Fibroblast of skin of left biceps (primary cell): ENCODE measurements at places on chromosomes 11 and 22.

DNA sequence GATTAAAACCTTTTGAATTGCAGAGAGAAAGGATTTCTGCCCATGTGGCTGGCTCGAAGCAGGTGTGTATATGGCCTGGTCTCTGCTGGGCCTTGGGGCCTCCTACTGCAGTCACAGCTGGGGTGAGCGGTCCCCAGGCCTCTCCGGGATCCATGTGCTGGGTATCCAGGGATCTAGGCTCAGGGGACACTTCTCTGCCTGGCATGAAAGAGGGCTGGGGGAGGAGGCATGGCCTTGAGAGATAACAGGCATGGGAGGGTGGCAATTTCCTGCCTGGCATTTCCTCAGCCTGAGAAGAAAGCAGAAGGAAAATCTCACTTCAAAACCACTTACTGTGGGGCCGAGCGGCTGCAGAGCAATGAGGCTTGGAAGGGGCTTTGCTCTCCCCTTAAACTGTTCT is 20.3 kb upstream of the PARVG start:
- no peak for DNase-seq

DNA sequence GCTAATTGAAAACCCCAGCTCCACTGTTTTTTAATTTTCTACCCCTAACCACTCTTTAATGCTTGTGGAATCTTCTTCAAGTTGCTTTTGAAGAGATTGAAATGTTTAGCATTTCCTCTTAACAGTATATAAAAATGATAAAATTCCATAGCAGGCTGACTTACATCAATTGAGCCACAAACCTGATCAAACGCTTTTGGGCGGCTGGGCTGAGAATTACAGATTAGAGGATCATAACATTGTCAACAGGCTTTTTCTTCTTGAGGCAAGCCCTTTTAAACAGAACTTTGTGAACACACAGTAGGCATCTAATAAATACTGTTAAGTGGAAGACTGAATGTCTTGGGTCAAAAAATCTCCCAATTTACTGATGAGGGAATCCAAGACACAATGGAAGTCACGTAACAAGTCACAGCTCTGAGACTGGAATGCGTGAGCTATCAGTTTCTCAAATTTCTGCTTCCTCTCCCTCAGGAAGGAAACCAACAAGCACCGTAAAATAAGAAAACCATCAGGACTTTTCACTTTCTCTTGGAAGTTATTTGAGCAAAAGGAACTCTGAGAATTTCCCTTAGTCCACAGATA is 50.0 kb upstream of the CCDC89 start:
- DNase-seq, result no peak

- no peak for DNase-seq
Observed at GRCh38 chr11:111378185-111378860, 752 bp downstream of the POU2AF1 start.

DNA sequence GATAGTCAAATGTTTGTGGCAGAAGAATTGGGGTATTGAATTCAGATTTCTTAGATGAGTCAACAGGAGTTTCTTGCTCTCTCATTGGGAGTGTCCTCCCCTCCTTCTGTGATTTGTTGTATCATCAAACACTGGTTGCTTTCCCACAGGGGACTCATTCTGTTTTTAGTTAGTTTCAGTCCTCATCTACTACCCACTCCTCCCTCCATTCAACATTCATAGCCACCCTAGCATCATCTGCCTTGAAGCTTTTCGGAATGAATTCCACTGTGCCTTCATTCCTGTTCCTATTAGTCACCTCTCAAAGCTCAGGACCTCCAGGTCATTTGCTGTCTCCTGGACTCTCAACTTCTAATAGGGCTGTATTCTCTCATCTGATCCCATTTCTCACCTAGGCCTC is 31.5 kb upstream of the RAB38 start:
- no peak for DNase-seq

DNA sequence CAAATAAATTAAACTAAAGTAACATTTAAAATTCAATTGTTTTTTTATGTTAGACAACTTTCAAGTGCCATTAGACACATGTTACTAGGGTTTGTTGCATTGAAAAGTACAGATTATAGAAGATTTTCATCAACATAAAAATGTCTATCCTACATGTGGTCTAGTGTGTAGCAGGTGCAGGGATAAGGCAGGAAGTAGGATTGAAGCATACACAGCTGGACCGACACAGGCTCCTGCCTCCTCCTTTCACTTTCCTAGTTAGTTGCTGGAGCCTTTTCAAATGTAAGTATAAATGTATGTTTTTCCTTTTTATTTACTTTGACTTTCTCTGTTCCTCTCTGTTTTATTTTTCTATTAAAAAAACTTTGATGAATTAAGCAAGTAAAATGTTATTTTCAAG is 246.9 kb upstream of the LUZP2 start:
- DNase-seq, result no peak

DNA sequence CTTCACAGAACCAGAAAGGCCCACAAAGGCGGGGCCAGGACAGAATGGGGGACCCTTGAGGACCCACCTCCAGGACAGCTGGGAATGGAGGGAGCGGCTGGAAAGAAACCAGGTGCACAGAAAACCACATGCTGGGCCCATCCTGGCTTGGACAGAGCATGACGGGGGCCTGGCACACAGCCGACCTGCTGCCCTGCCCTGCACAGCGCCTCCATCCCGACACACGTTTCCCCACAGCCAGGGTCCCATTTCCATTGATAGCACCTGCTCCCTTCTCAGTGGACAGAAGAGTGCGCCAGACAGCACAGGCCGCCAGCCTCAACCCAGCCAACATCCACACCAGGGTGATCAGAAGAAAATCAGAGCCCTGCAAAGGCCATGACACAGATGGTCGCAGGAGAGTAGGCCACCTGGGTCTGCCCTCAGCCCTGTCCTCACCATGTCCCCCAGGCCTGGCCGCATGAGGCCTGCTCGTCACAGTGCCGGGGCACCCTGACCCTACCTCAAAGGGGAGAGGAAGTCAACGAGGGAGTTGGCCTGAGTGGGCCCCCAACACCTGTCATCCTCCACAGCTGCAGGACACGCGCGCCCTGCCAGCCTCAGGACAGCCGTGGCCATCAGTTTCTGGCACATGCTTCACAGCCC is 28.1 kb downstream of the BRD1 start:
- DNase-seq, result no peak

DNA sequence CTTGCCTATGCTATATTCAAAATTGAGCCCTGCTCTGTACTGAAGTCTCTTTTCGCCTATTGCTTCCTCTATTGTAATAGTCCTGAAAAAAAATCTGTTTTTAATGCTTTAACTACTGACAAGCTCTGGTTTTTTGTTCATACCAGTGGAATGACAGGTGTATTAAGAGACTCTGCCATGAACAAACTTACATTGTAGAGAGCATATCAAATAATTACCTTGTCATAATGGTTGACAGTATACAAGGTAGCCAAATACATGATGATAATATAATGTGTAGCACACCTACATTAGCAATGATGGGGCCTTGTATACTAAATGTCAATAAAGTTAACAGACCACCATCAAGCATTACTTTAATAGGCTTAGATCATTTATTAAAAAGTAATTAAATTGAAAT is 175.0 kb downstream of the DYNC2H1 start:
- no peak for DNase-seq

GRCh38 chr11:107252429-107253161 is 205.0 kb downstream of the CWF19L2 start:
- no peak for DNase-seq

DNA sequence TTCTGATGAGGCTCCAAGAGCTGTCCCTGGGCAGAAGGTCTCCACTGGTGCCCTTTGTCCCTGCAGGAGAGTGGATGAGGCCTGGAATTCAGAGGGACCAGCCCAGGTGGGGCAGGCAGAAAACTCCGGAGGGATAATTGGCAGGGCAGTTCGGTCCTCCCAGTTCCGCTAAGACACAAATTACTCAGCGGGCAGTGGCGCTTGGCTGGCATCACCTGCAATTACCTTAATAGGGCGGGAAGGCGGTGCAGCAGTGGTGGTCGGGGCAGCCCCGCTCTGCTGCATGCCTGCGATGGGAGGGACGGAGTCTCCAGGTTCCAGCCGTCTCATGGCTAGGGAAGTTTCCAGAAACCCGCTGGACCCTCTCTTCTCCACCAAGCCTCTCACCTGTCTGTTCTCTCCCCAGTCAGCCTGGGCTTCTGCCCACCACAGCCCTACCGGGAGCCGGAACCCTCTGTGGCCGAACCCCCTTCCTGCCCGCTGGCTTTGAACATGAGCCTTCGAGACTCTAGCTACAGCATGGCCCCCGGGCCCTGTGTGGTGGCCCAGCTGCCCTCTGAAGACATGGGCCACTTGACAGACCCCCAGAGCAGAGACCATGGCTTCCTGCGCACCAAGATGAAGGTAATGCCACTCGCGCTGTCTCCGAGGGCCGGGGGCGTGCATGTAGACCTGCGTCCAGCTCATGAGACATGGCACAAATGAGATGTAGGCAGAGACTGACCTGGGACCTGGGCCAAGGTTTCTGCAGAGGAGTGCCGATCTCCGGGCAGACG is 7.0 kb downstream of the OVOL1 start:
- DNase-seq, result no peak

GRCh38 chr22:49856766-49857618 is 3.3 kb downstream of the ZBED4 start:
- DNase-seq, result no peak

DNA sequence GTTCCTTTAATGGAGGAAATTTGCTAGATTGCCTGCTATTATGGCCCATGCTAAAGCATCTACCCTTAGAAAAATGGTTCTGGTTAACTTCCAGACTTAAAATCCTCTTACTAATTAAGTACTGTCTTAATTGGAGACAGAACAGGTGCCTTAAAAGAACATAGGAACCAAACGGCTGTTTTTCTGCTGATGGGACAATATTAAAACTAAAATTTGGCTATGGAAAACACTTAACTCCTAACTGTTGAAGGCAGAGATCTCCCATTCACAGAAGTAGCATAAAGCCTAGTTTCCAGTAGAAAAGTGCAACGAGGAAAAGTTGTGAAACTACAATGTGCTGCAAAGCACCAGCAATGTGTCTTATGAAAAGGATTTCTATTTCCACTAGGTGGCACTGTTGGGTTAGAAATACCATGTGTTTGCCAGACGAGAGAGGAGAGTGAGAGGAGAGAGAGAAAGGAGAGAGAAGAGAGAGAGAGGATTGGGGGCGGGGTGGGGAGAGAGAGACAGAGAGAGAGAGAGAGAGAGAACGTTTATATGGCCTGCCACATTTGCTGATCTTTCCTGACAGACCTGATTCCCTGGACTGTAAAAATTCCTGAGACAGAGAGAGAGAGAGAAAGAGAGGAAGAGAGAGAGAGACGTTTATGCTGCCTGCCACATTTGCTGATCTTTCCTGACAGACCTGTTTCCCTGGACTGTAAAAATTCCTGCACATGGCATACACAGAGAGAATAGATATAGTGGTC is 51.5 kb downstream of the FAM181B start:
- peak; percentile 29 for DNase-seq

DNA sequence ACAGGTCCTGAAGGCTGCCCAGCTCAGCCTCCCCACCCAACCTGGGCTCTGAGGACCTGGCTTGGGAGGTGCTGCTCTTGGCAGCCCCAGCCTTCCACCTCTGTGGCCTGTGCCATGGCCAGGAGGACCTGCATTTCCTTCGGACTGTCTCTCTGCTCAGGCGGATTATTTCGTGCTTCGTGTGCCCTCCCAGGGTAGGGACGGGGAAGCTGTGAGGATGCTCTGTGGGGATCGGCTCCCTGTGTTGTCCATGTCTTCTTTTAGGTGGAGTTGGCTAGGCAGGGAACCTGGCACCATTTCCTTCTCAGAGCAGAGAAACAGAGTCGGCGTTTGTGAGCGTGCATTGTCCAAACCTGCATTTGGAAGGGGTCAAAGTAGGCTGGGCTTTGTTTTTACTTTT is 34.1 kb downstream of the BCR start:
- no peak for DNase-seq

GRCh38 chr11:129536338-129536737 is 160.7 kb downstream of the BARX2 start:
- DNase-seq, result no peak

- DNase-seq, result no peak
Observed at GRCh38 chr22:48635816-48636215, 1191.9 kb downstream of the BRD1 start.

DNA sequence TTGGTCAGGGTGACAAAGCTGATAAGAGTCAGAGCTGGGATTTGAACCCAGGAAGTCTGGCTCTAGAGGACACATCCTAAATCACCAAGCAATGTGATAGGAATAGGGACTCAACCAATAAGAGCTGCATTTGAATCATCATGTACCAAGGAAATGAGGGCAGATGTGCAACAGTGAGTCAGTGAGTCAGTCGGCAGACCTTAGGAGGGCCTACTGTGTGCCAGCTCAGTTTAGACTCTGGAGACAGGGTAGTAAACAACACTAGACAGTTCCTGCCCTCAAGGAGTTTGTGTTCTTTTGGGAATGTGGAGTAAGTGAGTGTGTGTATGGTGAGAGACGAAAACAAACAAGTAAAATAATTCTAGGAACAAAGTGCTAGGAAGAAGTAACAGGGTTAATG is 11.2 kb downstream of the IL10RA start:
- no peak for DNase-seq

- no peak for DNase-seq
Observed at GRCh38 chr22:49017482-49018329, 810.0 kb downstream of the BRD1 start.

- DNase-seq, result no peak
Observed at GRCh38 chr11:60589611-60590010, 74.4 kb downstream of the MS4A13 start.

- no peak for DNase-seq
Observed at GRCh38 chr11:9568161-9568853, 5.2 kb upstream of the WEE1 start.

GRCh38 chr11:75677275-75677674 is 8.4 kb upstream of the MAP6 start:
- DNase-seq, result no peak

- no peak for DNase-seq
Observed at GRCh38 chr11:113906516-113906915, 1.9 kb downstream of the HTR3B start.

- DNase-seq, result peak; percentile 76
Observed at GRCh38 chr11:6646576-6646917, 9.1 kb downstream of the DCHS1 start.

DNA sequence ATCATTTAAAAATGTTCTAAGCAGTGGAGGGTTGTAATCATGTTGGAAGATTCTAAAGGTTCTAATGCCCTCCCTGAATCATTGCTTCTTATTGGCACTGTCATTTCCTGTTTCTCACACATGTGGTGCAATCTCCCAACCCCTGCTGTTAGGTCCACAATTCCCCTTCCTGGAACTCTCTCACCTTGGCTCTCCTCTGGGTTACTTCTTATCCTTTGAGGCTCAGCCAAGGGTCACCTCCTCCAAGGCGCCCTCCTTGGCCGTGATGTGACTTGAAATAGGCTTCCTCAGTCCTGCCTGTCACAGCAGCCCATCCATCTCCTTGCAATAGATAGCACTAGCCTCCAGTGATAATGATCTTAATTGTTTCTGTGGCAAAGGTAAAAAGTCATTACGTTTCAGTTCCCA is 149.8 kb downstream of the TTC17 start:
- peak; percentile 8 for DNase-seq
